Kidney epithelial cell (primary cell): ENCODE measurements at places on chromosomes 2 and 18.
A peak's percentile ranks its signal among the peaks of the same experiment; 100 is the strongest.

- DNase-seq: peak; percentile 37
Measured at GRCh38 chr2:222819722-222820333, 41.0 kb upstream of the ACSL3 start.

- DNase-seq: no peak
Measured at GRCh38 chr2:107402330-107402729, 424.4 kb upstream of the RGPD4 start.

DNA sequence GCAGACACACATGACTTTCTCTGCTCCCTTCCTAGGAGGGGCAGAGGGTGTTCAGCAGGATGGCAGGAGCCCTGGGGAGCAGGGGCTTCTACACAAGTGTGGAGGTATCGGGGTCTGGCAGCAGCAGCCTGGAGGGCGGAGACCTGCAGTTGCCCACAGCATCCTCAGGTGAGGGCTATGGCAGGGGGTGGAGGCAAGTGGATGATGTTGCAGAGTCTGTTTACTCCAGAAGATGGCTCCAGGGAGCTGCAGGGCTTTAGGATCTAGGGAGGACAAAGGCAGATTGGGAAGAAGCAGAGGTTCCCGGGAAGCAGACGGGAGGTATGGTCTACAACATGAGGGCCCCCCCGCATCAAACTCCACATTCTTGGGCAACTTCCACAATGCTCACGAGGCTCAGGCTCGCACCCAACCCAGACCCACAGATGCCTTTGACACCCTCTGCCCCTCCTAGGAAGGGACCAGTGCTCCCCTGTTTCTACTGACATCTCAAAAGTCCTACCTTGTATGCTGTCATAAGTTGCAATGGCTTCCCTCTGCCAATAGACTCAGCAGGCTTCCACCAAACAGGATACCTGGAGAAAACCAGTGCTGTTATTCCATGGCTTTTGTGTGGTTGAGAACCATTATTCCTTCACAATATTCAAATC, 12.0 kb upstream of the ATP6V1C2 start:
- DNase-seq: no peak

DNA sequence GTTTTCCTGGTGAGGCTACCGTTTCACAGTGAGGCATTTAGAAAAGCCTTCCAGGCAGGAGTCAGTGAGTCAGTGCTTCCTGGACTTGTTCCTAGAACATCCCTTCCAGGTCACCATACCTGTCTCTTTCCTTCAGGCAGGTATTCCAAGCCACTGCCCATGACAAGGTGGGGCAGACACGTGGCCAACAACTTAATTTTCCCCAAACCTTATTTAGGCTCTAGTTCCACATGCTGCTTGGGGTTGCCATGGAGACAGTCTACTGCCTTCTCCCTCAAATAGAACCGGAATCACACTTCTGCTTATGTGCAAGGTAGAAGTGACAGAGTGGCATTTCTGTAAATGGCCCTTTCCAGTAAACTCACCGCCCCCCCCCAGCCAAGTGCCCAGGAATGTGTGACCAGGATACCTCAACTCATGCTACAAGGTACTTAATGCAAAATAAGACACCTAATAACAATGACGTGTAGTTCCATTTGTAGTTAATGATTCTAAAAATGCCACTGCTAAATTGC, 258.3 kb downstream of the PRKCE start:
- DNase-seq: peak; percentile 34

DNA sequence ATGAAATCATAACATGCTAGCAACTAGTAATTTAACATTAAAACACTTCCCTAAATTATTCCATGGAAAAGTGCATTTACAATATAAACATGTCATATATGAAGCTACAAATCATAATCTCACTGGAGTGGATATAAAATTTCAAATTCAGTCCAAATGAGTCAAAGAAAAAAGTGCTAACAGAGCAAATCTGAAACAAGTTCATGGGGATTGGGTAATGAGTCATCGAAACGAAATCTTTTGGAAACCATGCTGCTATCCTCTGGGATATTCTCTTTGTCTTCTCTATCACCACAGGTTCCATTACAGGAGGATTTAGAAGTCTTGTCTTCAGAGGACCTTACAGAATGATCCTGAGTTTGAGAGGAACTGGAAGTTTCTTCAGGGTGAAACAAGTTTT, 34.1 kb downstream of the STK17B start:
- no peak for DNase-seq

DNA sequence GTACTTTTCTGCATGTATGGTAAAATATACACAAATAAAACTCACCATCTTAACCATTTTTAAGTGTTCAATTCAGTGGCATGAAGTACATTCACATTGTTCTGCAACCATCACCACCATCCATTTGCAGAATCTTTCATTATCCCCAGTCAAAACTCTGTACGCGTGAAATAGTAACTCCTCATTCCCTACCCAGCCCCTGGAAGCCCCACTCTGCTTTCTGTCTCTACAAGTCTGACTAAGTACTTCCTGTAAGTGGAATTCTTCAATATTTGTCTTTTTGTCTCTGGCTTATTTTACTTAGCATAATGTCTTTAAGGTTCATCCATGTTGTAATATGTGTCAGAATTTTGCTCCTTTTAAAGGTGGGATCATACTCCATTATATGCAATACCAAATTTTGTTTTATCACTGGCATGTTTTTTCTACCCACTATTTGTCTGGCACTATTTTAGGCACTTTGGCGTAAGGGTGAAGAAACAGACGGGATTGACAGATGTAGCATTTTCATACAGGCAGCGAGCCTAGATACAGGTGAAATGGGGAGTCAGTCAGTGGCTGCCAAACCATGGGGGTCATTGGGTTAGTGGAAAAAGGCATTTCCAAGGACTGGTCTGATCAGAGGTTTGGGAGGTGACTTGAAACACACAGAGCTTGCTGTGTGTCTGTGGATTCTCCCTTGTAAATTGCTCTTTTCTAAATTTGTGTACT, 163.2 kb upstream of the MYCN start:
- no peak for DNase-seq
